ENCODE measurements at places on chromosomes 1 and 21.
A peak's percentile ranks its signal among the peaks of the same experiment; 100 is the strongest.

- DNase-seq: no peak
Observed at GRCh38 chr1:109984190-109984455, 442 bp upstream of the AHCYL1 start.

- DNase-seq: no peak
Observed at GRCh38 chr1:203143641-203144040, 16.1 kb downstream of the ADORA1 start.

DNA sequence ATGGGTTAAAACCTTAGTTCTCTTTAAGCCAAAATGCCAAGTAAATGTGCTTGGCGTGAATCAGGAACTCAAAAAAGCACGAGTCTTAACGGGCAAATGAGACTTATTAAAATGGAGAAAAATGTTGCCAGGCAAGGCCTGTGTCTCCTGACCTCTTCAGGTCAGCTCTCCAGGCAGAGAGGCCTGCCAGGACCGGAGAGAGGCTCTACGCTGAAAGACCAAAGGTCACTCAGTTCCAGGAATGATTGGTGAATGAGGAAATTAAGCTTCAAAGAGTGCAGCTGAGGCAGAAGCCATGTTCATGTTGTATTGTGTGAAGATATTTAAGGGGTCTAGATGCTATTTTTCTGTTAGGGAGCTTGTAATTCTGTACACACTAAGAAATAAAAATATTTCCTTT is 66.6 kb downstream of the SPAG17 start:
- DNase-seq: no peak

GRCh38 chr1:46221749-46222148 is 18.6 kb downstream of the LURAP1 start:
- no peak for DNase-seq

DNA sequence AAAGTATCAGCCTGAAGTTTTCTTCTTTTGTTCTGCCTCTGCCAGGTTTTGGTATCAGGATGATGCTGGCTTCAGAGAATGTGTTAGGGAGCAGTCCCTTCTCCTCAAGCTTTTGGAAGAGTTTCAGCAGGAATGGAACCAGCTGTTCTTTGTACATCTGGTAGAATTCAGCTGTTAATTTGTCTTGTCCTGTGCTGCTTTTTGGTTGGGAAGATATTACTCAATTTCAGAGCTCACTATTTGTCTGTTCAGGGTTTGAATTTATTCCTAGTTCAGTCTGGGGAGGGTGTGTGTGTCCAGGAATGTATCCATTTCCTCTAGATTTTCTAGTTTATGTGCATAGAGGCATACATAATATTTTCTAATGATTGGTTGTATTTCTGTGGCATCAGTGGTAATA is 12.8 kb downstream of the ZNF678 start:
- no peak for DNase-seq

- DNase-seq: no peak
Observed at GRCh38 chr1:173666646-173667045, 3.0 kb downstream of the ANKRD45 start.

DNA sequence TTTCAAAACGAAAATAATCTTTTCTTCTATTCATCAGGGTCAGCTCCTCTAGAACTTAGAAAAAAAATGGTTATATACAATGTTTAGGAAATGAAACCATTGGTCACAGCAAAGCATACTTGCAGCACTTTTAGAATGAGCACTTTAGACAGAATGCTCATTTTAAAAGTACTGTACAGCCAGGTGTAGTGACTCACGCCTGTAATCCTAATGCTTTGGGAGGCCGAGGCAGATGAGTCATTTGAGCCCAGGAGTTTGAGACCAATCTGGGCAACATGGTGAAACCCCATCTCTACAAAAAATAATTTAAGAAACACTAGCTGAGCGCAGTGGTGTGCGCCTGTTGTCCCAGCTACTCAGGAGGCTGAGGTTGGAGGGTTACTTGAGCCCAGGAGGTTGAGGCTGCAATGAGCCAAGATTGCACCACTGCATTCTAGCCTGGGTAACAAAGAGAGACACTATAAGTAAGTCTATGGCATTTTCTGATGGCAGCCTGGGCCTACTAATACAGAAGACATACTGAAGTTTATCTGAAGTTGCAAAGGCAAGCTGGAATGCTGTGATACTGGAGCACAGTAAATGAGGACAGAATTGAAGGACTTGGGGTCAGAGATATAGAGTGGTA is 48.9 kb upstream of the ZNF326 start:
- no peak for DNase-seq

DNA sequence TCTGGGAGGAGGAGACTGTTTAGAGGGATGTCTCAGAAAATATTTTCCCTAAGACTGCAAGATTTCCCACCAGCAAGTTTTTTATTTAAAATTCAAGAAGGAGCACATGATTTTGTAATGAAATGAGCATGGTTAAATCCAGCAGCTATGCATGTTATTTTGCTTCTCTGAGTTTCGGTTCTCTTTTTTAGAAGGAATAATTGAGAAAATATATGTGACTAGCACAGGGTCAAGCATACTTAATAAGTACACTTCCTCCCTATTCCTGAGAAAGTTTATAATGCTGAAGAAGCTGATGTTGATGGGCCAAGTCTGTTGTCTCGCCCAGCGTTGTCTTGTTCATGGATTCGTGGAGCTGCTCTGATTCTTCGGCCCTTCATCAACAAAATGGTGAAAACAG is 51.2 kb downstream of the EXO1 start:
- no peak for DNase-seq

GRCh38 chr1:8396786-8397406 is 79.0 kb downstream of the SLC45A1 start:
- peak; percentile 57 for DNase-seq

- no peak for DNase-seq
Observed at GRCh38 chr1:208289716-208290115, 45.5 kb upstream of the PLXNA2 start.

DNA sequence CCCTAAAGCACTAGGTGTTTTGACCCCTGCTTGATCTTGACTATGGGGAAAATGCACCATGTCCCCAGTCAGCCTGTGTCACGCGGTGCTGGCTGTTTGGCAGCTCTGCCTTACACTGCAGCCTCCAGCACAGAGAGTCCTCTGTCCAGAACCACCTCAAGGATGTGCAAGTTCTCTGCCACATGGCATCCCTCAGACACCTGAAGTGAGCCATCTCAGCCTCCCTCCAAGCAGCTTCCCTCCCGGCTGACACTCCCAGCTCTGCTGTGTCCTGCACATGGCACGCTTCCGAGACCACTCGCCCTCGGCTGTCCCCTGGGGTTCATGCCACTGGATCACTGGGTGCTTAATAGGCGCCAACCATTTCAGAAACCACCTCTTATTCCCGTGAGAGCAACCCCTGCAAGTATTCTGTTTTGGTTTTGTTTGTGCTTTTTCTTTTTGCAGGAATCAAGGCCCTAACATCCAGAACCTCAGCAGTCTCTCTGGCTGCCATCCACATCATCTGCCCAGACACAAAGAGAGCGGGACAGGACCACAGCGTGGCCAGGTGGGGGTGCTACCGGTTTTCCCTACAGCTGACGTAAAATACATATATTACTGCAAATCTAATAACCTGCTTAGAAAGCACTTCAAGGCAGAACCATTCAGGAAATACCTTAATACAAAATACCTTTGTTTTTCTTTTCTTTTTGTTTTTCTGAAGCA is 45.7 kb downstream of the CAPZB start:
- no peak for DNase-seq

GRCh38 chr1:91891454-91891853 is 5.5 kb upstream of the TGFBR3 start:
- no peak for DNase-seq

DNA sequence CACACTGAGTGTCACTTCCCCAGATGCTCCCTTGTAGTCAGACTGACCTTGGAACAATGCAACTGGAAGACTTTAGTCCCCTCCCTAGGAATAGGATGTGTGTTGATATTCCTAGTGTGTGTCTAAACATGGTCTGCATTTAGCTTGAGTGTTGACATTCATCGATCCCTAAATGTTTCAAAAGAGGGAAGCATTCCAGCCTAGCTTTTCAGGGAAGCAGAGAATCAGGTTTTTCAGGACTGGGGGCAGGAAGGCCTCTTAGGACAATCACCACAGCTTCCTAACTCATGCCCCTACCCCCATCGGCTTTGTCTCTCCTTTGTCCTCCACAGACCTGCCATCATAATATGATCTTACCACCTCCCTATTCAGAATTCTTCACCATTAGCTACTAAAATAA is 43.4 kb downstream of the NMNAT2 start:
- no peak for DNase-seq

DNA sequence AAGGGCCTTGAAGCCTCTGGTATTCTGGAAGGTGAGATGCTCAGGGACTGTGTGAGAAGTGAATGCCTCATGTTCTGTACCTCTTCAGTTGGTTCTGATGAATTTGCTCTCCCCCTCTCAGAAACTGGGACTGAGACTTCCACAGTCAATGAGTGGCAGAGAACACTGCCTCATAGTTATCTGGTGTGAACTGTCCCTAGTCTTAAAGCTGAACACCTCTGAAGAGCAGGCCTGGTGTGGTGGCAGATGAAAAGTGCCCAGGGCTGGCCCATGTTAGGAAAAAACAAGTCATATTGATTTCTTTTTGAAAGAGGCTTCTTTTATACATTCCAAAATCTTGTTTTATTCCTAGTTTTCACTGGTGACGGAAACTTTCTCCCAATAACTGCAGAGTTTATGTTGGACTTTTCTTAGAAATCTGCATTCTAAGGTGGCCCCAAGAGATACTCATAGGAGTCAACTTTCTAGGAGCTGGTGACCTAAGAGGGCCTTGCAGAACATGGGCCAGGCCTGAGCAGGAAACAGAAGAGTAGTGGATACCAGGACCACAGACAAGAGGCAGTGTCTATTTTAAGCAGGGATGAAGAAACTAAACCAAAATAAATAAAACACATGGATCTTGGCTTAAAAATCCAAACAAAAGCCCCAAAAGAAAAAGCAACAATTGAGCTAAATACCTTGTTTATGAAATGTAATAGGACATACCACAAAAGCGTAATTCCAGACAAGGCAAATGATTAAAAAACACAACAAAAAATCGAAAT is 19.5 kb downstream of the DUSP10 start:
- peak; percentile 35 for DNase-seq

- no peak for DNase-seq
Observed at GRCh38 chr1:59016390-59016789, 232.5 kb upstream of the JUN start.

DNA sequence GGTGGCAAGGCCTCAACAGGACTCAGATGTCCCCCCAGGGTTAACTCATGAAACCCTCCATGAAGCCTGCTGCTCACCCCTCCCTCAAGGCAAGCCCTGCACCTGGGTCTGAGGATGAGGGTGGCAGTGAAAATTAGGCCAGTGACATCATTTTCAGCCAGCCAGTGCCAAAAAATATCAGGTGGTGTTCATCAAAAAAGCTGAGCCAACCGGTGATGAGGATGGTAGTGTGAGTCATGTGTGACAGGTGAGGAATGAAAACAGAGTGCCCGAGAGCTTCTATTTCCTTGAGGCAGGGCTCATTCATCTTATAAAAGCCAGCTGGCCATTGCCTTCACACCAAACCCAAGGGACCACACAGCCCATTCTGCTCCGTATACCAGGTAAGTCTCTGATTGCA is at the start of gene SPRR1A:
Gene SPRR1A (plus strand): TSS at position 339 of the 400 bp plus-strand sequence. CDS start 1,150 bp downstream, outside the sequence.
- no peak for DNase-seq

GRCh38 chr1:53049574-53049967 is 12.4 kb upstream of the PODN start:
- no peak for DNase-seq

DNA sequence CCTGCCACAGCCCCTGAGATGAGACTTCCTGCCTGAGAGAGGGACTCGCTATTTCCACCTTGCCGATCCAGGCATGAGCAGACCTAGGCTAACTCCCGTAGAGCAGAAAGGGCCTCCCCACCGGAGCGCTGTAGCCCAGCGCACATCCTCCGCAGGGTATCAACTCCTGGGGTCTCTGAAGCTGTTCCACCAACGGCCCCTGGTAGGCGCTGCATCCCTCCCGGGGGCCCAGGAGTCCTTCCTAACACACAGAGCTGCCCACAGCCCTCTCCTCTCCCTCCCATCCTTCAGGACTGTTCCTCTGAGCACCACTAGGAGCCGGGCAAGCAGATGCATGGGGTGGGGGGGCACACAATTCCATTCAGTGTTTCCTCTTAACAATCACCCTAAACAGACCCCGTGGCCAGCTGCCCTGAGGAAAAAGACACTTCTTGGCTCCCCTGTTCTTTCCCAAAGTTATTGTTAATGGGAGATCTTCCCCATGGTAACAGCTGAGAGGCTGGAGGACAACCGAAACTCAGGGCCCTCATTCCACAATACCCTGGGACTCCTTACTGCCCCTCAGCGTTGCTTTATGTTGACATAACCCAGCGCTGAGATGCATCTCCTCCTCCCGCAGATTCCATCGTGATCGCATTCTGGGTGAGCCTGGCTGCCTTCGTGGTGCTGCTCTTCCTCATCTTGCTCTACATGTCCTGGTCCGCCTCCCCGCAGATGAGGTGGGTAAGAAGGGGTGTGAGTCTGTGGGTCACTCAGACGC is 7.5 kb downstream of the MRAP start:
- no peak for DNase-seq

GRCh38 chr1:27018316-27018715 is 5.7 kb upstream of the TENT5B start:
- no peak for DNase-seq

DNA sequence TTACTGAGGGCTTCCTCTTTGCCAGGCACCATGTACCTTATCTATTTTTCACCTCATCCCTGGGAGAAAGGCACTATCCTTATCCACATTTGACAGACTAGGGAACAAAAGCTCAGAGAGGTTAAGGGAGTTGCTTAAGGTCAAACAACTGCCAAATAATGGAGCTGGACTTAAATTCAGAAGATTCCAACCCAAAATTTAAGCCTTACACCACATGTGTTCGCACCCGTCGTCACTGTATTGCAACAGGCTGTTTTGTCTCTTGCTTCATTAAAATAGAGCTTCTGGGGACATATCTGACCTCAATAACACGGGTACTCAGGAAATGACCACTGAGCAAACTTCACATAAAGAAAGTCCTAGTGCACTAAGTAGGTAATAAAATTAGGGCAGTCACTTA is 62.0 kb downstream of the TRABD2B start:
- DNase-seq: no peak

- DNase-seq: no peak
Observed at GRCh38 chr1:10980094-10980577, 32.3 kb upstream of the TARDBP start.

DNA sequence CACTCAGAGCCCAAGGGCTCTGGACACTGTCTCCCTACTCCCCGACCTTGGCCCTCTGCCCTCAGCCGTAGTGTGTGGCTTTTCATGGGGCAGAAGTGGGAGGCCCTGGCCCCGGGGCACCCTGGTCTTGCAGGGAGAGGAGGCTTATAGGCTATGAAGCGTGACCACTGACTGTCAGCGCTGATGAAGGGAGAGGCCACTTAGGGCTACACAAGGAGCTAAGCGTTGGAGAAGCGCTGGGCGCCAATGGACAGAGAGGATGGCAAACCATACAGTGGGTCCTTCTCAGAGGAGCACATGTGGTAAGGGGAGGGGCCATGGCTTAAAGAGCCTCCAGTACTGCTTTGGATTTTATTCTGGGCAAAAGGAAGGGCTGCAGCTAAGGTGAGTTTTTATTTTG is 7.9 kb downstream of the CRABP2 start:
- DNase-seq: no peak

DNA sequence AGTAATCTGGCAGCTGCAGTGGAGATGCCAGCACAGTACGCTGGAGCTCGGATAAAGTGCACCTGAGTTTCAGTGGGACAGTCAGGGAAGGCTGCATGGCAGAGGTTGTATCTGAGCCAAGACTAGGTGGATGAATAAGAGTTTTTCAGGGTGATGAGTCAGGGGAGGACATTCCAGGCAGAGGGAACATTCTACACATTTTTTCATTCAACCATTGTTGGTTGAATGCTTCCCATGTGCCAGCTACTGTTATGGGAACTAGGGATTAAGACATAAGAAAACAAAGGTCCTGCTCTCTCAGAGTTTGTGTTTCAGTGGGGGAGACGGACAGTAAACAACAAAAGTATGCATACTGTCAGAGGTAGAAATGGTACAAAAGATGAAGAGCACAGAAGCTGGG is 5.2 kb downstream of the LEPR start:
- no peak for DNase-seq
